ENCODE measurements at places on chromosomes 6 and 20.

- DNase-seq = no peak
Measured at GRCh38 chr6:38187325-38187724, 367.8 kb downstream of the ZFAND3 start.

GRCh38 chr6:27806981-27807440 lies 105.2 kb downstream of the OR2B2 start:
- no peak for DNase-seq

- DNase-seq = no peak
Measured at GRCh38 chr20:36827541-36828279, 48.2 kb upstream of the TLDC2 start.

- no peak for DNase-seq
Measured at GRCh38 chr20:43043887-43044286, 145.8 kb downstream of the PTPRT start.

- DNase-seq = no peak
Measured at GRCh38 chr20:34315236-34315635, 12.1 kb upstream of the AHCY start.

DNA sequence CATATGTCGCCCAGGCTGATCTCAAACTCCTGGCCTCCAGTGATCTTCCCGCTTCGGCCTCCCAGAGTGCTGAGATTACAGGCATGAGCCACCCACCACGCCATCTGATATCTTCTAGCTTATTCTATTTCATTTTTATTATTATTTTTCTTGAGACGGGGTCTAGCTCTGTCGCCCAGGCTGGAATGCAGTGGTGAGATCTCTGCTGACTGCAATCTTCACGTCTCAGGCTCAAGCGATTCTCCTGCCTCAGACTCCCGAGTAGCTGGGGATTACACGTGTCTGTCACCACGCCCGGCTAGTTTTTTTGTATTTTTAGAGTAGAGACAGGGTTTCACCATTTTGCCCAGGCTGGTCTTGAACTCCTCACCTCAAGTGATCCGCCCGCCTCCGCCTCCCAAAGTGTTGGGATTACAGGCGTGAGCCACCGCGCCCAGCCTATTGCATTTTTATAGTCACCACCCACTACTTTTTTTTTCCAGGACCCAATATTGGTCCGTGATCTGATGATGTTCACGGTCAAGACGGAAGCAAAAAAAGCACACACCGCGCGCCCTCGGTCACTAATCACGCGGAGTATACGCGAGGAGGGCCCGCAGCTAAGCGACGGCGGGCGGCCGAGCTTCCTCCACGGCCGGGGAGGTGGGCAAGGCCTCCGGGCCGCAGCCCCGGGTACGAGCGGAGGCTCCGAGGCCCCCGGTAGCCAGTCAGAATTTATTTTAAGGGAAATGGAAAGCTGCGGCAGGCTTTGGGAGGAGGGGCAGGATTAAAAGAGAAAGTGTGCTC lies 1.1 kb upstream of the LSM14B start:
- DNase-seq = no peak

- DNase-seq = peak; percentile 68
Measured at GRCh38 chr20:33796907-33797544, 14.1 kb upstream of the CHMP4B start.

DNA sequence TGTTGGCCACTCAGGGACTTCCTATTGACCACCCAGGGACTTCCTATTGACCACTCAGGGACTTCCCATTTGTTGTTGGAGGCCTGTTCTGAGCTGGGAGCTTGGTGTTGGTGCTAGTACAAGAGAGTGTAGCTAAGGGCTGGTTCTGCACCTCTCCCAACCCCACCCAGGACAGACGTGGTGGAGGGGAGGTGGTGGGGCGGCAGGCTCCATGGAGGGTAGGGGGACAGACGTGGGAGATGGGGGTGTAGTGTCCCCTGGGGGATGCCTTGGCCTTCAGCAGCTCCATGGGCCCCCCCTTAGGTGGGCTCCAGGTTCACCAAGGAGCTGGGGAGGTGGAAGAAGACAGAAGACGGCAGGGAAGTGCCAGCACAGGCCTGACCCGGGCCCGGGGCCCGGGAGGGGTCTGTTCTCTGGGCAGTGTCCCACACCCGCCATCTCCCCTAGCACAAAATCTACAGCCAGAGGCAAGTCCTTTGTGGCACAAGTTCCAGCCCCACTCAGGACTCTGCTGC lies 33.9 kb downstream of the CHRNA4 start:
- no peak for DNase-seq

GRCh38 chr6:53581173-53581773 lies 36.4 kb upstream of the GCLC start:
- DNase-seq = no peak

DNA sequence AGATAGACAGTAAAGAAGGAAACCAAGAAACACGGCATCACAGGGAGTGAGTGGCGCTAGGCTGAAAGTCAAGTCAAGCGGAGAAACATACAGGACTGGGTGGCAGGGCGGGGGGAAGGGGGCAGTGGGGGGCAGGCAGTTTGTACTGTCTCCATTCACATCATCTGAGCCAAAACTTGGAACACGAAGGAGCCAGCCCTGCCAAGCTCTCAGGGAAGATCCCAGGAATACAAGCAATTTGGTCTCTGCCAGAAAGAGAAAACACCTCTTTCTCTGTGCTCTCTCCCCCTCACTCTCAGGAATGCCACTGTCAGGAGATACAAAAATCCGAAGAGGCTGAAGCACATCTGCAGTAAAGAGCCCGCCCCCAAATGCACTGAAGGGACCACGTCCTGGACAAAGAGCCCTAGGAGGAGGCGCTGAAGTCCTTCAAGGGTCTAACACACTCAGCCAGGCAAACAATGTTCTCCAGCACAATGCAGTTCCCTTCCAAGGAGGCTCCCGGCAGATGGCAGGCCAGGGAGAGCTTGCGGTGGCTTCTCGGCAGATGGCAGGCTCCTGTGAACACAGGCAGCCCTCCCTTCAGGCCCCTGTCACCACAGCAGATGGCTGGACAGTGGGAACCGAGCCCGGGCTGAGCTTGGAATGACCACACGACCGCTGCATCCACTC lies 90.0 kb downstream of the ATP9A start:
- no peak for DNase-seq
